ENCODE measurements at places on chromosomes 4 and X.

- no peak for DNase-seq
Measured at GRCh38 chrX:44071847-44072551, 98.8 kb upstream of the NDP start.

DNA sequence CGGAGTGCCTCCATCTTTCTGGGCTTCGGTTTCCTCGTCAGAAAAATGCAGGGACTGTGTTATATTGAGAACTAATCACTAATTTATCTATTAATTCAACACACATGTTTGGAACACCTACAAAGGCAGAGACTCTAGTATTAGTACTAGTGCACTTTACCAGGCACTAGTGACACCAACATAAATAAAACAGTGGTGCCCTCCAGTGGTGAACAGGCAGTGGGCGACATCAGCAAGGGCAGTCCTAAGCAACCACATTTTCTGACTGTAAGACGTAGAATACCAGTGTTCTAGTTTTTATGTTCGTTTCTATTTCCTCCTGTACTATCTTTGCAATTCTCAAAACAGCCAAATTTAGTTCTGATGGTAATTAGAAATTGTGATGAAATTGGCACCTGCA, 69.1 kb upstream of the UCP1 start:
- DNase-seq = no peak

GRCh38 chr4:143391895-143392294, 55.2 kb downstream of the GAB1 start:
- no peak for DNase-seq

DNA sequence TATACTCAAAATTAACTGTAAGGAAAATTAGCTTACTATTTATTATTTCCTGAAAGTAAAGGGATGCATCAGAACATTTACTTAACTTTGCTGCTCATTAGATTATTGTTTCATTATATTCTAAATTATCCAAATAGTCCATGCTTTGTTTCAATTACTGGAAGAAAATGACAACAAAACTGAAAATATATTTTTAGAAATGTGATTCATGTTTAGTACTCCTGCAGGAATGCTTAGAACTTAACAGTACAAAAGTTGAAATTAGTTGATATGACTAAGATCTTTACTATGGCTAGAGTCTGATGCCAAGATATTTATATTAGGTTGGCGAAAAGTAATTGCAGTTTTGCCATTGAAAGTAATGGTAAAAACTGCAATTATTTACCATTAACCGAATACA, 660.5 kb upstream of the PABPC4L start:
- no peak for DNase-seq

DNA sequence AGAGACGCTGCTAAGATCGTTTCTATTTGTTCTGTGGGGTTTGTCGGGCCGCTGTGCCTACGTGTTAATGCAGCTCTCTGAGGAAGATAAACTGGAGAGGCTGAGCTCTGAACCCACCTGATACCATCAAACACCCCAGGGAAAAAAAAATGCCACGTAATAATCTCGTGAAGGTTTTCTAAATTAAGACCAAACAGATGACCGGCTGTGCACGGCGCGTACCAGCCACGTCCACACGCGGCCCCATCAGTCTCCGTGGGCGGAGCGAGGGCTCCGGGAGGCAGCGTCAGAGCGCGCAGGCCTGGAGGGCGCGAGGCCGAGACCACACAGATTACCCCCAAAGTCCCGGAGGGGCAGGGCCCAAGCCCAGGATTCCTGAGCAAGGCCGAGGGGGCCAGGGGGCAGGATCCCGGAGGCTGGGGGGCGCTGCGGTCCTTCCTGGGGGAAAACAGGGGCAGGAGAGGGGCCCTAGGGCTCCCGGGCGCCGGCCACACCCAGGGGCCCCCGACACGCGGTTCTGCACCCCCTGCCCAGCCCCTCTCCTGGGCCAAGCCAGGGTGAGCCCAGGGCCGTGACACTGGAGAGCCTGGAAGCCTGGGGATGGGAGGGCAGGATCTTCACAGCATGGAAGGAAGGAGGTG, 91.9 kb downstream of the FAM53A start:
- DNase-seq = no peak

- no peak for DNase-seq
Measured at GRCh38 chrX:96682516-96682915, 2.1 kb upstream of the DIAPH2 start.

- DNase-seq = no peak
Measured at GRCh38 chr4:37471971-37472370, 214.2 kb downstream of the RELL1 start.

DNA sequence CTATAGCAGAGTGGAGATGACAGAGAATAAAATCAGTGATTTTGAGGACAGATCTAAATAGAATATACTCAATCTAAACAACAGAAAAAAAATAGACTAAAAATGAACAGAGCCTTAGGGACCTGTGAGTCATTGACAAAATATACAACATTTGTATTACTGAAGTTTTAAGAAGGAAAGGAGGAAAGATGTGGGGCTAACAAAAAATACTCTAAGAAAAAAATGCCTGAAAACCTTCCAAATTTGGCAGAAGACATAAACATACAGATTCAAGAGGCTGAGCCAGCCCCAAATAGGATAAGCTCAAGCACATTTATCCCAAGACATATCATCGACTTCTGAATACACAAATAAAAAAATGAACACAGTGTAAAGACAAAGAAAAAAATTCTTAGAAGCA, 123.6 kb upstream of the INTU start:
- no peak for DNase-seq

DNA sequence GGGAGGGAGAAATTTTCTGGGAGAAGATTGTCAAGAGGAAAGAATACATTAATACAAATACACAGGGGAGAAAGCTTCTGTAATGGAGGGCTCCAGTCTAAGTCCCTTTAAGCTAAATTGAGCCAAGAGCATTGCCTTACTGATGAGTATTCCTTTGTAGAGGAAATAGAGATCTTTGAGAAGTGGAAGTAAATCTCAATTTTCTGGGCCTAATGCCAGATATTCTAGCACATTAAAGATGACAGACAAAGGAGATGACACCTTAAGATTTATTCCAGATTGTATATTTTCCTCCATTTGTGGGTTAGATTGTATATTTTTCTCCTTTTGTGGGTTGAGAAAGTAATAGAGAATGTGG, 28.5 kb upstream of the SMAD1 start:
- no peak for DNase-seq

- DNase-seq = no peak
Measured at GRCh38 chr4:13102092-13102742, 381.9 kb downstream of the RAB28 start.

DNA sequence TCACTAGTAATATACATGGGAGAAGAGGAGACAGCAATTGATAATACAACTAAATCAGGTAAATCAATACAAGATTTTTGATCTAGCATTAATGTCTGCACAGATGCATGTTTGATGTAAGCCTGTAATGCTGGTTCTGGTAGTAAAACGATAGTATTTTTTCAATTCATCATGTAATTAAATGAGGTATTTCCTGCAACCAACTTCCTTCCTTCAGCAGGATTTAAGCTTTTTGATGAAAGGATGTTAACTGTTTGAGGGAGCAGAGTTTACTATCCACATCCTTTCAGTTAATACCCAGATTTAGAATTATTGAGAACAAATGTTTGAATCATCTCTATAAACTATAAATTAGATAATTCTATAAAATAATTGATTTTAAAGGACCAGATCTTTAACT, 31.4 kb upstream of the NFKB1 start:
- no peak for DNase-seq

GRCh38 chr4:6331018-6331417, 61.4 kb downstream of the WFS1 start:
- DNase-seq = no peak

- no peak for DNase-seq
Measured at GRCh38 chr4:101938836-101939235, 148.3 kb downstream of the BANK1 start.

DNA sequence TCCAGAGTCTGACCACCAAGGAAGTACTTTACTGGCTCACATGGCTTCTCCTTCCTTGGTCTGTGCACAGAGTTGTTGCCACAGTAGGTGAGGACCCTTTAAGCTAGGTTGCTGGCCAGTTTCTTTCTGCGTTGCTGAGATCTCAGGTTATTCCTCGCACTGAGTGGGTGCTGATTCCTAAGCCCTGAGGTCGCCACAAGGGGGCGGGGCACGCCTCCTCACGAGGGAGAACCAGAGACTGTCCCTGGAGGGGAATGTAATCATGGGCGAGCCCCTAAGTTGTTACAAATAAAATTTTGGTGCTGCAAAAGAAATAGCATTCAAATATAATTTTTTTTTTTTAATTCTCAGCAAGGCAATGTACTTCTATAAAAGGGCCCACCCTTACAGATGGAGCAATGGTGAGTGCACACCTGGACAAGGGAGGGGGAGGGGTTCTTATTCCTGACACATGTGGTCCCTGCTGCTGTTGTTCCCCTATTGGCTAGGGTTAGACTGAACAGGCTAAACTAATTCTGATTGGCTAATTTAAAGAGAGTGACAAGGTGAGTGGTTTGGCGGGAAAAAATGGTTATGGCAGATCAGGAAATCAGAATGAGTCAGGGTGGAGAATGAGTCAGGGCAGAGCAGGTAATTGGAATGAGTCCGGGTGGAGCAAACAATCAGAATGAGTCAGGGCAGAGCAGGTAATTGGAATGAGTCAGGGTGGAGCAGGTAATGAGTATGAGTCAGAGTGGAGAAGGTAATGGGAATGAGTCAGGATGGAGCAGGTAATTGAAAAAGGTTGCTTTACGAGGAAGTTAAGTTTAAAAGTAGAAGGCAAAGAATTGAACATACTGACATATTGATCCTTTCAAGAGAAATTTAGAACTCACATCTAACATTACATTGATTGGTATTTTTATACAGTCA, 107.5 kb downstream of the VSIG4 start:
- DNase-seq = no peak

DNA sequence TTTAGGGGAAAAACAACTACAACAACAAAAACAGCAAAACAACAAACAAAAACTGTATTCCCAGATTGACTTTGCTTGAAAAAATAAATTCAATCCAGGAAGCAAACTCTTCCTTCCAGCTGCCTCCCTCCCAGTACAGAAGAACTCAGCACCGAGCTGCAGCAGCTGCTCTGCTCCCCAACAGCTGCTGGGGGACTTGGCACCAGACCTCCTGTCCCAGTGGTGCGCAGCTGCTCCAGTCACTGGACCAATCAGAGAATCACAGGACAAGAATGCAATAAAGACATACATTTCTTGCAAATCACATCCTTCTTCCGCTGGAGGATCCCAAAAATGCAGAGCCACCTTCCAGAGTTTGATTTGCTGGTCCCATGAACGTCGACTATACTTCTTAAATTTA, 11.8 kb upstream of the FAM53A start:
- DNase-seq = no peak

DNA sequence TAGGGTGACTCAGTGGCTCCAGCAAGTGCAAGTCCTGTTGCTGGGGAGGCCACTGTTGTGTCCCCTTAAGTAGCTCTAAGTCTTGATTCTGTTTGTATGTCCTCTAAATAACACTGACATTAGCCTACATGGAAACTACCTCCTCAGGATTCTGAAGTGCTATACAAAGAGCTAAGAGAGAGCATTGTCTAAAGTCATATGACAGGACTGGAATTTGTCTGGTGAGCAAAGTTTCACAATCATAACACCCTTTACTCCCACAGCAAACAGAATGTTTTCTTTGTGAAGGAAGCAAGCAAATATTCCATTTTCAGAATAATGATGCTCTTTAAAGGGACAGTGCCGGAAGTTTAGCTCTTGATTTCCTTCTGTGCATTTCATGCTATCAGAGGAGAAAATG, 23.4 kb upstream of the CT47A1 start:
- DNase-seq = no peak

GRCh38 chr4:53617101-53617680, 25.9 kb upstream of the LNX1 start:
- no peak for DNase-seq

DNA sequence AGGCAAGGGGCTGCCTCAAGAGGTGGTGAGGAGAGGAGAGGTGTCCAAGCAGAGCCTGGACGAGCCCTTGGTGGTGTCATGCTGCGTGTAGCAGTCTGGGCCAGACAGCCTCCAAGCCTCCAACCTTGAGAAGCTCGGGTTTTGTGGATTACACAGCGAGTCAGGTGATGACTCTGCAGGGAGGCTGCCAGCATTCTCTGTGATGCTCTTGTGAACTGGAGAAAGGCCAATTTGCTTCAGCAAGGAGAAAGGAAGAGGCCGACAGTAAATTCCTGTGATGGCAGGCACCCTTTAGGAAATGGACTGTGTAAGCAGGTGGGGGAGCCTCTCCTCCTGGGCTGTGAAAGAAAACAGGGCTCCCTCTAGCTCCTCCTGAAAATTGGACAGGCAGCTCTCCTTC, 36.0 kb upstream of the CD99L2 start:
- no peak for DNase-seq

DNA sequence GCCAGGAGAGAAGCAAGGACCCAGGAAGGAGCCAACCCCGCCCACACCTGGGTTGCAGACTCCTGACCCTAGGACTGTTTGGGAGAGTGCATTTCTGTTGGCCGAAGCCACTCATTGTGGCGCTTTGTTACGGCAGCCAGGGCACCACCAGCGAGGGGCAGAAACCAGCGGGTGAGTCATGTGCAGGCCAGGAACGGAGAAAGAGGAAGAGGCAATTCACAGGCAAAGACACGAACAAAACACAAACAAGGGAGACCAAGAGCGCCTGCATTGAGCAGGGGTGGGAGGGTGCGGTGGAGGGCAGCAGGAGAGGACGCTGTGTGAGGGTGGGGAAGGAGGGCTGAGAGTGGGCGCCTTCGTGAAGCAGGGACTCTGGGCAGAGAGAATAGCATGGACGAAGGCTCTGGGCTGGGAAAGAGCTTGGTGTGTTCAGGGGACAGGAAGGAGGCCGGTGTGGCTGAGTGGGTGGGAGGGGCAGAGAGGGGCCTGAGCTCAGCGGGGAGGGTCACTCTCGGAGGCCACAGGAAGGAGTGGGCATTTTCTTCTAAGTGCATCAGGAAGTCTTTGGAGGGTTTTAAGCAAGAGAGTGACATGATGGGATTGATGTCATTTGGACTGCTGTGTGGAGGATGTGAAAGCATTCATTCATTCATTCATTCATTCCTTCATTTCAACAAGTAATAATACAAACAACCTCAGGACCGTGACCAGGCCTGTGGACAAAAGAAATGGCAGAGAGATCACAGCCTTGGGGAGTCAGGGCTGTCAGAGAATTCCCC, 12.2 kb upstream of the WFS1 start:
- no peak for DNase-seq

- DNase-seq = no peak
Measured at GRCh38 chrX:150062292-150063137, 124.2 kb upstream of the EOLA2 start.

- DNase-seq = no peak
Measured at GRCh38 chrX:88991583-88992132, 244.6 kb downstream of the CPXCR1 start.

DNA sequence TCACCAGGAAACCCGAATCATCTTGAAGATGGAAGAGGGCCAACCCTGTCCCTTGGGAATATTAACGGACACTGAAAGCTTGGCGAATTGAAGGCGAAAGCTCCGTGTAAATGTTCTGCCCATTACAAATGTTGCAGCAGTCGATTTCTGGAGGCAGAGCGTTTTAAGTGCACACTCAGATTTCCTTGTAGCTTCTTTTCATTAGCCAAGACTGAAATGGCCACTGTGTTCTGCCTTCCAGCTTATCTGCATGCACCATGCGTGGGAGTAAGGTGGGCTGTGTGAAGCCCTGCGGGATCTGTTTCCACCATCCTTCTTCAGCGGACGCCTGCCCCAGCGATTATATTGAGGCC, 1.3 kb downstream of the SMIM20 start:
- no peak for DNase-seq
